WTC11 (cell line): ENCODE measurements at places on chromosomes 7 and 10. TPM values are rescaled to one million over a fixed set of nuclear protein-coding genes. Genes with fewer than 3 reads are reported as not detected.
A peak's percentile ranks its signal among the peaks of the same experiment; 100 is the strongest.

DNA sequence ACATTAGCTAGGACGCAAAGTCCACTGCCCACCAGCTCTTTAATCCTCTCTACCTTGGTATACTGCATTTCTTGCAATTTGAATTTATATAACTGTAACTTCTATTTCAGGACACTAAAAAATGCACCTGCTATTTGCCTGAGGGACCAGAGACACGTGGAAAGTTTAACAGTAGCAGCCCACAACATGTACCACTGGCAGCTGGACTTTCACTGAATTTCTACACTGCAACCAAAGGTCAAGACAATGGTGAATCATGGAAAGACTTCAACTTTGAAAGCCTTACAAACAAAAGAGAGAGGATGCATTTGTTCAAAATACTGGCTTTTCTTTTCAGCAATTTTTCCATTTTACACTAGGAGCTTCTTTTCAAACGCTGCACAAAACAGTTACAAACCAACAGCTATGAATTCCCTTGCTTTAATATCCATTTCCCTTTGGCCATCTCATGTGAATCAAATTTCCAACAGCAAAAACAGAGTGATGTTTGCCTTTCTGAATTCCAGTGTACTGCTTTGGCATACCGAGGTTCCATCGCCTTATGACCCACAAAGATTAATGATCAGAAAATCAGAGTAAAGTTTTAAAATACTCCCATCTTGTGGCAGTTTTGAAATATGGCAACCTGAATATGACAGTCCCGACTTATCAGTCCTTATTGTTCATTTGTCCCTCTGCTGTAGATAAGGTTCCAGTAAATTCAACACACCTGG, 29.9 kb upstream of the HNRNPH3 start:
- H3K27me3 ChIP-seq: no peaks in the 10 kb centered on the region
- DNase-seq: no peak
- H3K4me1 ChIP-seq: peaks cover 9% of the 10 kb centered on the region
- H3K27ac ChIP-seq: no peak overlapping the region
- no peaks in the 10 kb centered on the region for H3K36me3 ChIP-seq

GRCh38 chr7:102277901-102278300, 8.8 kb upstream of the SH2B2 start:
- DNase-seq: no peak
- peaks cover 10% of the 10 kb centered on the region for H3K4me1 ChIP-seq
- no peaks in the 10 kb centered on the region for H3K27me3 ChIP-seq

- no peaks in the 10 kb centered on the region for H3K27me3 ChIP-seq
- no peak for DNase-seq
- H3K36me3 ChIP-seq: no peaks in the 10 kb centered on the region
- no peak overlapping the region for H3K27ac ChIP-seq
Measured at GRCh38 chr10:34112171-34112782, 702.8 kb downstream of the PARD3 start.

- DNase-seq: no peak
- H3K27ac ChIP-seq: no peak overlapping the region
- H3K36me3 ChIP-seq: no peaks in the 10 kb centered on the region
- no peaks in the 10 kb centered on the region for H3K27me3 ChIP-seq
- H3K4me1 ChIP-seq: peaks cover 12% of the 10 kb centered on the region
Measured at GRCh38 chr10:112759496-112759895, 190.6 kb upstream of the TCF7L2 start.

- peaks cover 53% of the 10 kb centered on the region for H3K36me3 ChIP-seq
- no peaks in the 10 kb centered on the region for H3K27me3 ChIP-seq
- H3K27ac ChIP-seq: no peak overlapping the region
- no peak overlapping the region for H3K4me3 ChIP-seq
- no peak for DNase-seq
- peaks cover 19% of the 10 kb centered on the region for H3K4me1 ChIP-seq
Measured at GRCh38 chr7:135179321-135179925, 8.9 kb upstream of the CYREN start.

GRCh38 chr10:90148116-90148855, 446.9 kb downstream of the KIF20B start:
- DNase-seq: no peak
- H3K27ac ChIP-seq: no peak overlapping the region
- H3K4me3 ChIP-seq: no peak overlapping the region
- no peaks in the 10 kb centered on the region for H3K27me3 ChIP-seq

DNA sequence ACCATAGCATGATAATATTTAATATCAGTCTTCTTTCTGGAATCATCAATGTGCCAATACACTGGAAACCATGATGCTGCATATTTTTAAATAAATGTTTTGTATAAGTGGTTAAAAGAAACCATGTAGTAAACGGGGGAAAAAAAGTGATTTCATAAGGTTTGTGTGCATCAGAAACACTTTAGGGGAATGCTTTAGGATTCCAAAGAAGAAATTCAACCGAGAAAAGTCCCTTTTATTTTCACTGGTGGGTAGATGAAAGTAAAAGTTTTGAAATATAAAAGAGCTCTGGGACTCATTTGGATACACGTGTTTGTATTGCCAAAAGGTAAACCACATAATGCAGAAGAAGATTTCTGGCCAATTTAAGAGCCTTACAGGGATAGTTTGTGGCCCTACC, 11.9 kb upstream of the MACC1 start:
- H3K4me1 ChIP-seq: no peaks in the 10 kb centered on the region
- H3K27ac ChIP-seq: no peak overlapping the region
- DNase-seq: no peak
- no peaks in the 10 kb centered on the region for H3K36me3 ChIP-seq
- no peaks in the 10 kb centered on the region for H3K27me3 ChIP-seq

GRCh38 chr10:6612371-6612770, 32.3 kb upstream of the PRKCQ start:
- no peaks in the 10 kb centered on the region; the same call in 1 of the 2 replicates for H3K4me1 ChIP-seq
- H3K27ac ChIP-seq: no peak overlapping the region
- H3K36me3 ChIP-seq: peaks cover 14% of the 10 kb centered on the region
- no peak for DNase-seq
- H3K27me3 ChIP-seq: peaks cover 4% of the 10 kb centered on the region; the same call in 1 of the 2 replicates
- no peak overlapping the region for H3K4me3 ChIP-seq

DNA sequence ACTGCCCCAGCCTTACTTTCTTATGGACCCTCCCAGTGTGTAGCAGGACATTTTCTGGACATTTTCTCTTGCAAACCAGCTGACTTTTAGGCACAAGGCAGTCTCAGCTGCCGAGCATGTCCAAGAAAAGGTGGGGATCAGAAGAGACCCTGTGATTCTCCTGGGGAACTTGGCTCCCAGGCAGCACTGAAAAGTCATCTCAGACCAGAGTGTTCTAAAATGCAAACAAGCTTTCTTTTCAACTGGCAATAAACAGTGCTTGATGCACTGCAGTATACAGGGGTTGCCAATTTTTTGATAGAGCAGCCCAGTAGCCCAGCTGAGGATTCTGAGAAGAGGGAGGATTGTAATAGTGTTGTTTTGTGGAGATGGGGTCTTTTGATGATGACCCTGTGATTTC, 168.0 kb upstream of the PHYHIPL start:
- no peaks in the 10 kb centered on the region for H3K27me3 ChIP-seq
- no peak for DNase-seq
- no peak overlapping the region for H3K27ac ChIP-seq
- H3K4me1 ChIP-seq: peaks cover 3% of the 10 kb centered on the region; the same call in 1 of the 2 replicates
- no peaks in the 10 kb centered on the region for H3K36me3 ChIP-seq
- no peak overlapping the region for H3K4me3 ChIP-seq

- no peak overlapping the region for H3K27ac ChIP-seq
- peaks cover 19% of the 10 kb centered on the region for H3K27me3 ChIP-seq
- no peak for DNase-seq
- no peaks in the 10 kb centered on the region for H3K36me3 ChIP-seq
- peak overlapping the region; percentile 44 for H3K4me3 ChIP-seq
Measured at GRCh38 chr10:26622891-26623290, 74.6 kb upstream of the PDSS1 start.

- H3K4me3 ChIP-seq: no peak overlapping the region
- H3K36me3 ChIP-seq: no peaks in the 10 kb centered on the region
- H3K27ac ChIP-seq: no peak overlapping the region
- no peak for DNase-seq
Measured at GRCh38 chr7:108244110-108244509, 113.9 kb upstream of the LAMB4 start.

DNA sequence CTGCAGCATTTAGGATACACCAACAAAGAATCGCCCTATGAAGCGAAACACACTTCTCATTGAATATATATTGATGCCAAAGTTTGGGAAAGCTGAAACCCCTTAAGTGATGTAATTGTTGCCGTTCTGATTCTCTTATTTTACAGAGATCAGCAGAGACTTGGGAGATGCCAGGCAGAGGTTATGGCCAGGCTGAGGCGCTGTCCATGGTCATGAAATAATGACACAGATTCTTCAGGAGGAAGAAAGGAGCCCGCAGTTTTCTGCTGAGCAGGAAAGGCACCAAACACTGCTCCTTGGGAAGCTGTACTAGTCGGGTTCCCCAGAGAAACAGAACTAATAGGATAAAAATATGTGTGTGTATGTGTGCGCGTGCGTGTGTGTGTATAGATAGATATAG, 566.0 kb downstream of the CALN1 start:
- peak; percentile 45 for DNase-seq
- no peak overlapping the region for H3K27ac ChIP-seq
- peaks cover 9% of the 10 kb centered on the region for H3K4me1 ChIP-seq
- H3K27me3 ChIP-seq: no peaks in the 10 kb centered on the region

DNA sequence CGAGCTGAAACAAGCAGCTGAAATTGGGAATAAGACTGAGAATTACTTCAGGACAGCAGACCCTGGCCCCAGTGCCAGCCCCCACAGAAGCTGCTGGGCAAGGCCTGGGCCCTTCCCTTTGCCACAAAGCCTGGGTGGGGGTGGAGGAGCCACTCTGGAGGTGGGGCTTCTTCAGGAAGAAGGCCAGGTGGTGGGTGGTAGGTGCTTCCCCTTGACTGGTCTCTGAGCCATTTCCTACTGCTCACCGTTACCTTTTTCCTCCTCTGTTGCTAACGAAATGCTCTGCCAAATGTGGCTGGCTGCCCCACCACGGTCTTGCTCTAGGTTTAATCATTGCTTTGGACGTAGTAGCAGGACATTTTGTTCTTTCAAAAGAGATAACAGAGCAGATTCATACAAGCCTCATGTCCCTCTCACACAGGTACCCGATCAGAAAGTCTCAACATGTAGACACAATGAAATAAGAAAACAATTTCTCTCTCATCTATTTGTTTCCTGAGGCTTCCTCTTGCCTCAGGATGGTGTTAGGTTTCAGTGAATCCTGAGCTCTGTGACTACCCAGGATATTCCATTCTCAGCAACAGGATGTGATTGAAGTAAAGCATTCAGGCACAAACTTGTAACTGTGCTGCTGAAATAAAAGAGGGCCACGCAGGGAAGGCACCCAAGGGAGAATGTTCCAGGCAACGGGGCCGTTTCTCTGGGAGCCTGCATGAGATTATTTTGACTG, 66.5 kb downstream of the WDR11 start:
- no peak overlapping the region for H3K4me3 ChIP-seq
- H3K36me3 ChIP-seq: peaks cover 12% of the 10 kb centered on the region
- peaks cover 4% of the 10 kb centered on the region; the same call in 1 of the 2 replicates for H3K27me3 ChIP-seq
- peaks cover 13% of the 10 kb centered on the region for H3K4me1 ChIP-seq

GRCh38 chr10:12819071-12819470, 182.4 kb downstream of the CCDC3 start:
- H3K27ac ChIP-seq: peak overlapping the region; percentile 58; the same call in 1 of the 2 replicates
- no peak overlapping the region for H3K4me3 ChIP-seq
- no peak for DNase-seq

DNA sequence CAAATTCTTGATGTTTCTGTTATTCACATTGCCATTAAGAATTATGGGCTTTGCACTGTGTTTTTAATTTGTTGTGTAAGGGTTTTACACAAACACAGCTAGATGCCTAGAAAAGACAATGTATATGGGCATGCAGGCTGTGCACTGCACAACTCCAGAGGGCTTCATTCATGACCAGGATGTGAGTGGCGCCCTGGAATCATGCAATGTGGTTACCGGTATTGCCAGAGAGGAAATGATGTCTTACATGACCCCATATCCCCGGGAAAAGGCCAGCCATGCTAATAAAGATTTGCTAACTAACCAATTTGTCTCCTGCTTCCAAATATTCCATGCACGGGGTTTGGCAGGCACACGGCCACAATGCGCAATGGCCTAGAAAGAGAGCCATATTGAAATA, 16.9 kb downstream of the KCNMA1 start:
- no peak overlapping the region for H3K27ac ChIP-seq
- DNase-seq: no peak
- no peak overlapping the region for H3K4me3 ChIP-seq
- no peaks in the 10 kb centered on the region for H3K4me1 ChIP-seq
- H3K27me3 ChIP-seq: no peaks in the 10 kb centered on the region

GRCh38 chr10:90136731-90137316, 435.4 kb downstream of the KIF20B start:
- H3K4me1 ChIP-seq: no peaks in the 10 kb centered on the region
- H3K27me3 ChIP-seq: peaks cover 14% of the 10 kb centered on the region
- peak; percentile 13 for DNase-seq
- H3K4me3 ChIP-seq: no peak overlapping the region
- H3K36me3 ChIP-seq: peaks cover 60% of the 10 kb centered on the region

DNA sequence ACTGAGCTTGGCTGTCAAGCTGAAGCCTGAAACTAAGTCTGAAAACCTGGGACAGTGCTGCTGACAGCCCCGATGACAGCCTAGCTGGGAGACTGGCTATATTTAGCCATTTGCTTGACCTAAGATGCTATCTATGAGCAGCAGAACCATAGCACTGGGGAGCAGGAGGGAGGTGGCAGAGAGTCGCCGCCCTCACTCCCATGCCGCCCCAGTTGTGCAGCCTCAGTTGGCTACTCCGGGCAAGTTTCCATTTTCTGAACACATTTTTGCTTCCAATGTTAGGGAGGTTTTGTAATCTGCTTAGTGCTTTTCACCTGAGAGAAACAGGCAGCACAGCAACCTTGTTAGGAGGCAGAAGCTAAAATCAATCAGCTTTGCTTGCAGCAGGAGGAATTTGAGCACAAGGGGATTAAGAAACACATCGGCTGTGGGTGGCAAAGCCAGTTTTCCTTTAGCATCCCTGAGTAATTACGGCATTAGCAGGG, 20.4 kb upstream of the C10orf71 start:
- H3K4me1 ChIP-seq: no peaks in the 10 kb centered on the region
- no peaks in the 10 kb centered on the region for H3K36me3 ChIP-seq
- no peak for DNase-seq
- no peak overlapping the region for H3K4me3 ChIP-seq
- no peak overlapping the region for H3K27ac ChIP-seq
- no peaks in the 10 kb centered on the region for H3K27me3 ChIP-seq

DNA sequence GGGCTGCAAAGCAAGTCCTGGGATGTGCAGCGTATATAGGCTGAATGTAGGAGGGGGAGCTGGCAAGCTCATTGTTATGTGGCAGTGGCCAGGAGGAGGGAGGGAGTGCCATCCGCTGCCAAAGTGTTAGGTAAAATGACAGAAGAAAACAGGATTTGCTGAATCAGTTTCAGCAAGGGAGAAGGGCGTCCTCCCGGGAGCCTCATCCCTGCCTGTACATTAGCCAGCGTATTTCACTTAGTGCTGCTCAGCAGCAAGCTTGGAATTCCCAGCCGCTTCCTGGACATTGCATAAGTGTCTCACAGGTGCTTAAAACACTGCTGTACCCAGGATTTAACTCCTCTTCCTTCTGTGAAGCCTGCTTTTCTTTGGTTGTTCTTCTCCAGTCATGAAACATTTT, 2.5 kb downstream of the NIPSNAP2 start:
- H3K4me1 ChIP-seq: peaks cover 15% of the 10 kb centered on the region
- peaks cover 10% of the 10 kb centered on the region for H3K36me3 ChIP-seq
- no peak overlapping the region for H3K27ac ChIP-seq
- no peak overlapping the region for H3K4me3 ChIP-seq
- no peak for DNase-seq

GRCh38 chr7:144641389-144642044, 194.3 kb downstream of the TPK1 start:
- H3K36me3 ChIP-seq: no peaks in the 10 kb centered on the region
- no peak overlapping the region for H3K27ac ChIP-seq
- no peaks in the 10 kb centered on the region for H3K27me3 ChIP-seq
- H3K4me1 ChIP-seq: peaks cover 7% of the 10 kb centered on the region

Gene VPS37D
- total RNA-seq: 5.7 to 7.5 TPM (median 5.8 TPM) in 3 replicates

Gene C7orf33
- not detected in 3 replicates for total RNA-seq

Gene SSMEM1
- total RNA-seq: not detected in 3 replicates
